ENCODE measurements at places on chromosomes 16 and 17.

DNA sequence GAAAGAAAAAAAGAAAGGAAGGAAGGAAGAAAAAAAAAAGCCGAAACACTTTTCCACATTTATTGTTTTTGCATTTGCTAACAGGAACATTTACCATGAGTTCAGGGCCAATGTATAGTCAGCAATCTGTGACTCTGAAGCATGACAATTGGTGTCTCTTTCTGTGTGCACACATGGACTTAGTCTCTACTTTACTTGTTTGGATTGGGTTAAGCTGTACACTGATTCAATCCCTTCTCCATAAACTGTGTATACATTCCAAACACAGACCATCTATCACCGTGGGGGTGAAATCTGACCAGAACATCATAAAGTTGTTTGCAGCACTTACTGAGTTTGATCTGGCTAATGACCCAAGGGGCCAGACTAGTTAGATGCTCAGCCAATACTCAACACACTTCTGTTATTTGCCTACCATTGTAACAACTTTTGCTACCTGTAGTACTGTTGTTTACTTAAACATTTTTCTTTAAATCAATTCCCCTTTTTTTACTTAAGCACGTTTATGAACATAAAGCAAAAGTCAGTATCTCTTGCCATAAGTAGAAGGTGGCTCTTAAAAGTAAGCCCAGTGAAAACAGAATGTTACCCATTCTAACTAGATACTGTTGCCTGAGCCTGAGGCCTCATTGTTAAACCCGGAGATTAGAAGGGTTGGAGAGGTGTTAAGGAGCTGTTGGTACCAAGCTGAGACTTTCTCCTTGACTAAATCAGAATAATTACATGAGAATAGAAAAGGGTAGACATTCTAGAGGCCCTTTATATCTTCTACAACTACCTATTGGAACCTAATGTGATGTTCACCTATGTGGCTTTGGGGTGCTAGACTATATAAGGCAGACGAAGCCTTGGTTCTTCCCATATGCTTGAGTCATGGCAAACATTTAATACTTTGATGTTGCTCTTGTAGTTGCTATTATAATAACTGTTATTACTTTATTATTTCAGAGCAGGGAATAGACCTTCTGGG lies 41.8 kb downstream of the SCNN1B start:
- DNase-seq = no peak

- no peak for DNase-seq
These were observed 4.8 kb downstream of the KLHL11 start for GRCh38 chr17:41860254-41860931.

GRCh38 chr17:14605267-14605599 lies 304.4 kb downstream of the HS3ST3B1 start:
- no peak for DNase-seq

DNA sequence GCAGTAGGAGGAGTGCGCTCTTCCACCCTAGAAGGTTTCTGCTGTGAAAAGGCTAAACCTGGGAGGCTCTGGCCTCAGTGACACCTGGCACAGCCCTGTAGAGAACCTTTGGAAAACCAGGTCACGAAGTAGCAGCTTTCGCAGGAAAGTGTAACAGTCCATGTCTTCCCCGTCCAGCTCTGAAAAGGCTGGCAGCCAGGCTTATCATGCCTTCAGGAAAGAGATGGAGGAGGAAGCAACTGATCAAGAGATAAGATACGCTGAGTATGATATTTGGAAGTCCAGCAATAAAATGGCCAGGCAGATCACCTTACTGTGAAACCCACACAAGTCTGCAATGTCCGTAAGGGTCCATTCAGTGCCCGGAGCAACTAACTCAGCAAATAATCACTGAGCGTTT lies 22.3 kb downstream of the TUBD1 start:
- no peak for DNase-seq

GRCh38 chr17:72119077-72119872 lies 1.5 kb upstream of the SOX9 start:
- no peak for DNase-seq

- no peak for DNase-seq
These were observed 109.3 kb upstream of the TNRC6C start for GRCh38 chr17:77849239-77849638.

DNA sequence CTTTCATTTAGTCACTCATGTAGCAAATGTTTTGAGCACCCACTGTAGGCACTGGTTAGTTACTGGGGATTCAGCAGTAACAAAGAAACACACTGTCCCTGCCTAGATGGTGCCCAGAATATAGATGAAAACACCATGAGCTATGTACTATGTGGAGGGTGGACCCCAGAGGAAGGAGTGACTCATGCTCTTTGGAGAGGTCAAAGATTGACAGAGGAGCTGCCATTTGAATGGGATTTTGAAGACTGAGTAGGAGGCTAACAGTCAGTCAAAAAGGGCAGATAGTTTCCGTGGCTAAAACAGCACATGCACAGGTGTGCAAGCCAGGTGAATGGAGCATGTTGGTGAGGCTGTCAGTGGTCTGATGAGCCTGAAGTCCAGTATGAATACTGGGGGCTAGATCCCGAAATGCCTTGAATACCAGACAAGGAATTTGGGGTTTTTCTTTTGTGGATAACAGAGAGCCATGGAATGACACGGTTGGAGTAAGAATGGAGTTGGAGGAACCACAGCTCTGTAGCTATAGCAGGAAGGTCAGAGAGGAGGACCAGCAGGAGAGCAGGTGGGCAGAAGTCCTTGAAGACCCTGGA lies 6.1 kb downstream of the IL21R start:
- peak; percentile 71 for DNase-seq

- DNase-seq = no peak
These were observed 1339.3 kb upstream of the GOT2 start for GRCh38 chr16:60073376-60073775.

DNA sequence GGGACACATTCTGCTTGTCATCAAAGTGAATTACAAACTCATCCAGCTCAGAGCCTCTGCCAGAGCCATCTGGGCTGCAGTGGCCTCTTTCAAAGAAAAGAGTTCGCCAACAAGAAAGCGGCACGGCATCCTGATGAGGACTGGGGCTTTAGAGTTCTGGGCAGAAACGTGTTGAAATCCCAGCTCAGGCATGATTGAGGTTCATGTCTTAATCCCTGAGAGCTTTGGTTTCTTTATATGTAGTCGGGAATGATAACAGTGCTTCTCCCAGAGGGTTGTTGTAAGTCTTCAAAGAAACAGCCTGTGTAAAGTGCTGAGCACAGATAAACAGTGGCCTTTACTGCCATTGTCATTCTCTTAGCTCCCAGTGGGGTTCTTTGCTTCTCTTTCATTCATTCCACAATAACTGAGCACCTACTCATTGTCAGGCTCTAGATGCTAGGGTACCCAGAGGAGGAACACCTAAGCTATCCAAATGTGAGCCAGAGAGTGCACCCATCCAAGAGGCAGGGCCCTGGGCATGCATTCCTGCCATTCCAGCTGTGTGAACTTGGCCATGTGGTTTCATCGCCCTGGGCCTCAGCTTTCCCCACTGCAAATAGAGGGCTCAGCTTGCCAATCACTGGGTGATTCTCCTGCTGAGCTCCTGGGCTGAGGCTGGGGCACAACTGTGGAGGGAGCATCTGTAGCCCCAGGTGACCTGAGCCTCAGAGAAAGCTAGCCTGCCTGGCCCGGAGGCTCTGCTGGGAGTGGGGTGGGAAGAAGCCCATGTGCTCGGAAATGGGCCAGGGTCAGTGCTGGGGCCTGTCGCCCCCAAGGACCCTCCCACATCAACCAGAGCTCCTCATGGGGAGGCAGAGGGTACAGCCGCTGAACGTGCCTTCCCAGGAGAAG lies 38.3 kb upstream of the CRHR1 start:
- no peak for DNase-seq

- DNase-seq = no peak
These were observed 26.5 kb upstream of the PHF12 start for GRCh38 chr17:28977659-28978355.

DNA sequence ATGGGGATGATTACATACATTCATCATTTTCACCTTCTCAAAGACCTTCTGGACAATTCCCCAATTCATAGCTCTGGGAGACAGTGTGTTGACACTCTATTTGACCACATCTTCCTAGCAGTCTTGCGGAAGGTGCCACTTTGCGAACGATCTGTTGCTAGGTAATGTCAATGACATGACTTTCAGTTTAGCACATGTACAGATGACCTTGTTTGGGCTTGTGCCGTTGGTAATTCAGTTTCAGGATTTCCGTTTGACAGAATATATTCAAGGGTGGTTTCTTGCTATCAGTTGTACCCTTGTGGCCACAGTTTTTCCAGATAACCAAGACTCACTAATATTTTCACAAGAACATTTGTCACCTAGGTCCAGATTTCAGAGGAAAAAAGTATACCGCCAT lies 478.2 kb downstream of the WWOX start:
- peak; percentile 15 for DNase-seq

DNA sequence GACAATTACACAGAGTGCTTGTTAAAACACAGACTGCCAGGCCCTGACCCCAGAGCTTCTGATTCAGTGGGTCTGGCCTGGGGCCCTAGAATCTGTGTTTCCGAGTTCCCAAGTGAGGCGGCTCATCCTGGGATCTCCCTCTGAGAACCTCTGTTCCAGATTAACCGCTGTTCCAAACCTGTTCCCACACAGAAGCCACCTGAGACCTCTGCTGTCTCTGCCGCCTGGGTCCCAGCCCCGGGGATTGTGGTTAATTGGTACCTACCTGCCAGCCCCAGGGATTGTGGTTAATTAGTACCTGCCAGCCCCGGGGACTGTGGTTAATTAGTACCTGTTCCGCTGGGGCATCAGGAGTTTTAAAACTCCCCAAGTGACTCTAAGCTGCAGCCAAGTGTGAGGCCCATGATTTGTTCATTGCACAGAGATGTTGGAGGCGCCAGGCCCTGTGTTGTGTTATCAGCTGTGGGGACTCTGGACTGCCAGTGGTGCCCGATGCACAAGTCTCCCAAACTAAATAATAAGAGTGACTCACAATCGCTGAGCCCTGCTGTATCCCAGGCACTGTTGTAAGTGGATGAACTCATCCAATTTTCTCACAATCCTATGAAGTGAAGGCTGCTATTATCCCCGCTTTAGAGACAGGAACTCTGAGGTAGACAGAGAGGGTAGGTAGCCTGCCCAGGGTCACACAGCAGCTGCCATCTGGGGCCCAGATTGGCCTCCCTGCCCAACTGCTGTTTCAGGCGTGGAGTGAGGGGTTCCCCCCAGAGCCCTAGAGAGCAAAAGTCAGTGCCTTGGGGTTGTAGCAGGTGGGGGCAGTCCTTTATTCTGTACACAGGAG lies 219.7 kb downstream of the IRF8 start:
- DNase-seq = no peak

- DNase-seq = no peak
These were observed 6.5 kb downstream of the KRT9 start for GRCh38 chr17:41565338-41565737.

GRCh38 chr17:5630434-5630833 lies 46.1 kb upstream of the NLRP1 start:
- no peak for DNase-seq

DNA sequence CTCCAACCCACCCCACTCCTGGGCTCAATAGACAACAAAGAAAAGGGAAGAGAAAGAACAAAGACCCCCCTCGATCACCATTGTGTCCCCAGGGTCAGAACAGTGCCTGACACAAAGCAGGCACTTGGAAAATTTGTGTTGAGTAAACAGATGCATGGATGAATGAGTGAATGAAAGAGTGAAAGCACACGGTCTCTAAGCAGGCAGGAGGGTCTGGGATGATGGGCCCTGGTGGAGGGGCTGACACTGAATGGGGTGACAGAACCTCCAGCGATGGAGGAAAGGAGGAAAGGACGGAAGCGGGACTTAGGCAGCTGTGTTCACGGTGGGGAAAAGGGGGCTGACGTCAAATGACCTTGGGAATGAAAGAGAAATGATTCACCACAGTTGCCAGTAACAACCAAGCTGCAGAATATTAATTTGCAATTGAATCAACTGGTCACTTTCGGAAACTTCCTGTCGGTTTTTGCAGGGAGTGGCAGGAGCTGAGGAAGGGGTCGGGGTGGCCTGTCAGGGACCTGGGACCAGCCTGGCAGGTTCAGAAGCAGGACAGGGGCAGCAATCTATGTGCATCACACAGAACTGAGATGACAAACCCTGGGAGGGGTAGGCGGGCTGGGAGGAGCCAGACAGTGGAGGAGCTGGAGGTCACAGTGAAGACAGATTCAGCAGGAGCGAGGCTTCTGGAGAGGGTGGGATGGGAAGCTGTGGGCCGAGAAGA lies 6.7 kb upstream of the GAST start:
- DNase-seq = no peak

GRCh38 chr17:49738456-49739163 lies 25.3 kb downstream of the FAM117A start:
- no peak for DNase-seq

- no peak for DNase-seq
These were observed 111.8 kb upstream of the CRHR1 start for GRCh38 chr17:45672301-45672700.

DNA sequence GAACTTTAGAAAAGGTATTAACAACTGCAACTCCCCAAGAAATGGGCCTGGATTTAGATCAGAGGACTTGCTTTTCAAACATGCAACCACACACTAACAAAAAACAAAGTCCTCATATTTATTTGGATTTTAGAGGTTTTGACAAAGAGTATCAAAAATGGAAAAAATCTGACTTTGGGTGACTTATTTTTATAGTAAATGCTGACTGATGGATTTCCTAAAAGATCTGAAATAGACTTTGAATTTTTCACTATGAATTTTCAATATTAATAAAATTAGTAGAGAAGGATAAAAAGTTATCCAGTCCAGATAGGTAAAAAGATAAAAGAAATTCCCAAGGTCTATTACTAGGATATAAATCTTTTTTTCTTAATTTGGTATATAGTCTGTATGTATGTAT lies 253.5 kb downstream of the KCNJ2 start:
- DNase-seq = no peak

- DNase-seq = no peak
These were observed 1.7 kb upstream of the KPNA2 start for GRCh38 chr17:68033636-68034451.

DNA sequence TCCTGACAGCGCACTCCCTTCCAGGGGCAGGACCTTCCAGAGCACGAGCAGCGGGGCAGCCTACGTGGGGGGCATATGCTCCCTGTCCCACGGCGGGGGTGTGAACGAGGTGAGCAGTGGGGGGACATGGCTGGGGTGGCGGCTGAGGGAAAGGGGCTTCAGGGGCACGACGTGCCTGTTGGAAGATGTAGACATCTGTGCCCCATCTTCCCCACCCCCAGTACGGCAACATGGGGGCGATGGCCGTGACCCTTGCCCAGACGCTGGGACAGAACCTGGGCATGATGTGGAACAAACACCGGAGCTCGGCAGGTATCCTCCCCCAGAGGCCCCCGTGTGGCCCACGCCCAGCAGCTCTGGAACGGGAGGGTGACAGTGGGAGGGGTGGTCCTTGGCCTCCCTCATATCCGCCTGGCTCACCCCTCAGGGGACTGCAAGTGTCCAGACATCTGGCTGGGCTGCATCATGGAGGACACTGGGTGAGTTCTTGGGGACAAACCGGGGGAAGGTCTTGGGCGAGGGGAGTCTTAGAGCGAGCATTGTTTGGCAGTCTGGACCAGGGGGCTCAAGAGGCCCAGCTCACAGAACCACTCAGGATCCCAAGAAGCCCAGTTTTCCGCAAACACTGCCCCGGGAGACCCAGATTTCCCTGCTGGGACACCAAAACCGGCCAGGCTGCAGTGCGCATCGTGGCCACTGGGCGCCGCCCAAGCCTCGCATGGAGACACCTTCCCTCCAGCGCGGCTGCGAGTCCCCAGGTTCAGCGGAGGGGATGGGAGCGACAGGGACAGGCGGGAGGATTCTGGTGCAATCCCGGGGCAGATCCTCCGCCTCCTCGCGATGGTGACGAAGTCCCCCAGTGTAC lies 15.7 kb downstream of the ADAM11 start:
- peak; percentile 87 for DNase-seq

GRCh38 chr16:74480150-74481029 lies 59.1 kb upstream of the CLEC18B start:
- DNase-seq = no peak

- DNase-seq = peak; percentile 74
These were observed 9.7 kb upstream of the ARL2BP start for GRCh38 chr16:57235128-57236021.
